ENCODE measurements at places on chromosomes 11 and 22. TPM values are rescaled to one million over a fixed set of nuclear protein-coding genes. Genes with fewer than 3 reads are reported as not detected.
A peak's percentile ranks its signal among the peaks of the same experiment; 100 is the strongest.

The NPTXR gene
- 9.8 TPM for polyA plus RNA-seq

- DNase-seq, result no peak
Observed at GRCh38 chr11:46477136-46477535, 85.6 kb upstream of the CHRM4 start.

GRCh38 chr22:36734171-36735058 lies 30.9 kb upstream of the CACNG2 start:
- no peak for DNase-seq

GRCh38 chr22:22818861-22819855 lies 68.5 kb upstream of the IGLL5 start:
- DNase-seq, result no peak

DNA sequence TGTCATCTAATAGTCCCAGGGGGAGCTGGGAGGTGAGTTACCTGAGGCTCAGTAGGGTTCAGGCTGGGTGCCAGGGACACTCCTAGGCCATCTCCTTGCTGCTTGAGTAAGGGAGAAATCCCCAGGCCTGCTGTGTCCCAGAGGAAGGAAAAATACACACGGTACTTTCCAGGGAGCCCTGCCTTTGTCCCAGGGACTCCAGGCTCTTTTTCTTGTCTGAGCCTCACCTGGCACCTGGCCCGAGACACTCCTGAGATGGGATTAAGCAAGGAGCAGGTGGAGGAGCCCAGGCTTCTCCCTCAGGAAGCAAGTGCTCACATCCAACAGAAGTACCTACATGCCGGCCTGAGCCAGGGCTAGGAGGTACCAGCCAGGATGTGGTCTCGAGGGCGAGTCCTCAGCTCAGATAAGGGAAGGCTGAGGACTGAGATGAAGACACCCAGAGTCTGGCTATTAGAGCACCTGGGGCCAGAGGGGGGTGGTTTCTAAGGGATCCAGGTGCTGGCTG lies 899 bp upstream of the KLHDC7B start:
- DNase-seq, result peak; percentile 39

DNA sequence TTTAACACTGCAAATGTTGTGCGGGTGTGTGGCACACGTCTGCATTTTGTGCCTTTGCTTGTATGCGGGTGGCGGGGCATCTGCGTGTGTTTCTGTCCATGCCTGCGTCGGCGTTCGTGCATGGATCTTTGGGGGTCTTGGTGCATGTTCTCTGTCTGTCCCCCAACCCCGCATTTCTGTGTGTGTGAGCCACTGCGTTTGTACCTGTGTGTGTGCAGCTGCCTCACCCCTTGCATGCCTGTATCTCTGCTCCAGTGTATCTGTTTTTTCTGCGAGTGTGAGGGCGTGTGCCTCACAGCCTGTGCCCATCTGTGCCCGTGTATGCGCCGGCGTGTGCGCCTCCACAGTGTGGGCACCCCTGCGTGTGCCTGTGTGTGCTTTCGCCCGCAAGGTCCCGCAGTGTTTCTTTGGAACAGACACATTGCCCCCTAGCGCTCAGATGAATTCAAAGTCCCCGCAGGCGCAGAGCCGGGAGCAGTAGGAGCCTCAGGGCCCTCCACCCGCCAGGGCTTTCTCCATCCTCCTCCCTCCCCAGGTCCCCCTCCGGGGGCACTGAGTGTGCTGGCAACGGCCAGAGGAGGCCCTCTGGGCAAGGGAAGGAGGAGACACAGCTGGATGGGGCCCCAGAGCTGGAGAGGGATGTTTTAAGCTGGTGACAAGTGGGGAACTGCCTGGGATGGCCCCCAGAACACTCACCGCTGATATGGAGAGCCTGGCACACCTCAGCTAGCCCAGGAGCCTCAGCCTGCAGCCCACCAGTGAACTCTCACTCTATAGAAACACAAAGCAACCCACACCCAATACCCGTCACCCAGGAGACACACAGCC lies 3.1 kb upstream of the MN1 start:
- peak; percentile 83 for DNase-seq

DNA sequence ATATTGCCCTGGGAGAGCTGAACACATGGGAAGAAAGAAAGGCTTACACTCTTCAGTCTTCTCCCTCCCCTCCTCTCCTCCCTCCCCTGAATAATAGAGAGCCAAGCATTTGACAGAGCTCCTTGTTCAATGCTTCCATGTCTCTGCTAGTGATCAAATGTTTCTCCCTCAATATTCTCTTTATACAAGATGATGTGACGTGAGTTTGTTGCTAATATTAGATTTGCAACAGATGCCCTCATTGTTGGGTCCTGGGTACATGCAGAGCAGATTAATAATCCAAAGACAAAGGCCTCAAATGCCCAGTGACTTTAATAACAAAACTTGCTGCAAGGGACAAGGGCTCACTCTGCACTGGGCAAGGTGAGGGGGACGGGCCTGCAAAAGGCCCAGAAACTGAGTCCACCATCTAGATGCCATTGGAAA lies 7.1 kb upstream of the ENDOD1 start:
- no peak for DNase-seq

- DNase-seq, result no peak
Observed at GRCh38 chr11:111521135-111521534, 6.6 kb downstream of the HOATZ start.

DNA sequence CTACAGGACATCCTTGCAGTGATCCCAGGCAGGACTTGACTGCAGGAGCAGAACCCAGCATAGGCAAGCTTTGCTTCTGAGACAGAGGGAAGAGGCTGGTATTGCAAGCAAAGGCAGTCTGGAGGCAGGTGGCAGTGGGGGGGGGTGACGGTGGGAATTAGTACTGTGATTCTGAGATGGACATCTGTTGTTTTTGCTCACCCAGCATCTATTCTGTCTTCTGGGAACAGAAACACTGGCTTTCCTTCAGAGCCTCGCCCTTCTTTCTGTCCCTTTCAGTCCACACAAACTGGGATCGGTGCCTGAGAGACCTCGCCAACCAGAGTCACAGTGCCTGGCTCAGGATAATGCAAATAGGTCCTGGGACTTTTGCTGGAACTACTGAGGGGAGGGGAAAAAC lies 31.2 kb upstream of the RASL10A start:
- no peak for DNase-seq

GRCh38 chr22:43542681-43543521 lies 131.1 kb downstream of the MPPED1 start:
- no peak for DNase-seq

The APOA4 gene
- polyA plus RNA-seq, result 4,166 TPM

GRCh38 chr11:22510741-22511140 lies 114.9 kb downstream of the FANCF start:
- DNase-seq, result no peak

The CABP7 gene
- 5.2 TPM for polyA plus RNA-seq

The CDON gene
- 22.8 TPM for polyA plus RNA-seq

All from large intestine (tissue), 12 donors.